ENCODE measurements at places on chromosomes 11 and 22.

DNA sequence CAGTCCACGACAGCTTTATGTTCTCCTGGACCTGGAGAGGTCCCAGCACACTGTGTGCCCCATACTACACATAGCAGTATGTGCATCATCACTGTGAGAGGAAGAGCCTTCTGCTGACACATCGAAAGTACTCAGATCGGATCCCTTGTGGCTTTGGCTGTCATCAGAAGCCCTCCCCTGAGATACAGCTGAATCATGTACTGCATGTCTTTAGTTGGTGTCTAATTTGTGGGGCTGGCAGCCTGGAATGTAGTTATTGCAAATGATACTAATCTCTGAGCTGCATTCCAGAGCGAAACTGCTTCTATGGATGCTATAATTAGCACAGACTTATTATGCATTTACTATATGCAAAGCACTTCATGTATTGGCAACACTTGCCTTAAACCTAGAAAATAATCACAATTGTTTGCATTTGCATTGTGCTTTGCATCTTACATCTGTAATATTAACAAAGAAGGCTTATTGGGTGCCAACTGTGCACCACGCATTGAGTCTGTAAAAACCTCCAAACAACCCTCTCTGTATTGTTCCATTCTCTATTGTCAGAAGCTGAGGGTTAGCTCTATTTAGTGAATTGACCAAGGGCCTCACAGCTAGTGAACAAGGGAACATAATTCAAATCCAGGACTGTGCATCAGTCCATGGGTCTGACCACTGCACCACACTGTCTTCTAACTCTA is 89.2 kb upstream of the CRTAM start:
- DNase-seq = peak; percentile 60

DNA sequence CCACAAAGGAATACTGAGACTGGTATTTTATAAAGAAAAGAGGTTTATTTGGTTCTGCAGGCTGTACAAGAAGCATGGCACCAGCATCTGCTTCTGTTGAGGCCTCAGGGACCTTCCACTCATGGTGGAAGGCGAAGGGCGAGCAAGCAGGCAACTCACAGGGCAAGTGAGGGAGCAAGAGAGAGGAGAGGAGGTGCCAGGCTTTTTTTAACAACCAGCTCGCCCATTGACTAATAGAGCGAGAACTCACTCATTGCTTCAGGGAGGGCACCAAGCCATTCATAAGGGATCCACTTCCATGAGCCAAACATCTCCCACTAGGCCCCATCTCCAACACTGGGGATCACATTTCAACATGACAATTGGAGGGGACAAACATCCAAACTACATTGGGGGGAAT is 1.2 kb downstream of the PTS start:
- DNase-seq = no peak

DNA sequence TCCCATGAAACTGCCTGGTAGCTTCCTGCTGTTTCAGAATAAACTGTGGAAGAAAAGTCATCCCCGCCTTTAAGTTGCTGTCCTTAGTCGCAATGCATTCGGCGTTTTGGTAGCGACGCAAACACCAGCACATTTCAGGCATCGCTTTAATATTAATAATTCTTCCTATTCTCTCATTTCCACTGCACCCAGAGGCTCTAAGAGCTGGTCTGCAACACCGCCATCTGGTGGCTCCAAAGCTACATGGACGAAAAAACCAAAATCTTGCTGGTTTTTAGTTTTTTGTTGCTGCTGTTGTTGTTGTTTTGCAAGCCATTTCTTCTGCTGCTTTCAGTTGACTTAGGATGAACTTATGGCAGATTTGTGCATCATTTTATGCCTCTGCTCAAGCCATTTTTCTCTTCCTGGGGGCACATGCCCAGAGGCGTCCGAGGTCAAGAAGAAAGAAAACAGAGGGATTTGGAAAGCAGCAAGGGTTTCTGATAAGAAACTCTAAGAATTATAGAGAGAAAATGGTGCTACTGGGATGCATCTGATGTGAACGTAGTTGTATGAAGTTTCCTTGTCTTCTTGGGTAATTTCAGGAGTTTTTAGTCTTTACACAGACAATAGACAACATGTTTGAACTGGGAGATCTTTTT is 345.4 kb upstream of the KIRREL3 start:
- DNase-seq = peak; percentile 2

DNA sequence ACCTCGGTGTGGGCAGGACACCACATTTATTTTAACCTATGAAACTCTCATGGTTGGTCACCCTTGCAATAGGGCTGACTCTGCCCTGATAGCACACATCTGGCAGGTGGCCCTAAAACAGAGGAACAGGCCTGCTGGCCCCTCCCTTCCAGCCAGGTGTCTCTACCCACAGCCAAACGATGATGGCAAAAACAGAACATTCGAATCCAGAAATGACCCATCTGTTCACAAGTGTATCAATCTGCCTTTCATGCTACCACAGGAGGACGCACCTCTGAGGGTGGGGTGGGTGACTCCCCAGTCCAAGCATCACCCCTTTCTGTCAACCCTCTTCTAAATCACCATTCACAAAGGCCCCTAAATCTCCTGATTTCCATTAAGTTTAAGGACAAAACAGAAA is 118.1 kb downstream of the ETS1 start:
- peak; percentile 54 for DNase-seq

DNA sequence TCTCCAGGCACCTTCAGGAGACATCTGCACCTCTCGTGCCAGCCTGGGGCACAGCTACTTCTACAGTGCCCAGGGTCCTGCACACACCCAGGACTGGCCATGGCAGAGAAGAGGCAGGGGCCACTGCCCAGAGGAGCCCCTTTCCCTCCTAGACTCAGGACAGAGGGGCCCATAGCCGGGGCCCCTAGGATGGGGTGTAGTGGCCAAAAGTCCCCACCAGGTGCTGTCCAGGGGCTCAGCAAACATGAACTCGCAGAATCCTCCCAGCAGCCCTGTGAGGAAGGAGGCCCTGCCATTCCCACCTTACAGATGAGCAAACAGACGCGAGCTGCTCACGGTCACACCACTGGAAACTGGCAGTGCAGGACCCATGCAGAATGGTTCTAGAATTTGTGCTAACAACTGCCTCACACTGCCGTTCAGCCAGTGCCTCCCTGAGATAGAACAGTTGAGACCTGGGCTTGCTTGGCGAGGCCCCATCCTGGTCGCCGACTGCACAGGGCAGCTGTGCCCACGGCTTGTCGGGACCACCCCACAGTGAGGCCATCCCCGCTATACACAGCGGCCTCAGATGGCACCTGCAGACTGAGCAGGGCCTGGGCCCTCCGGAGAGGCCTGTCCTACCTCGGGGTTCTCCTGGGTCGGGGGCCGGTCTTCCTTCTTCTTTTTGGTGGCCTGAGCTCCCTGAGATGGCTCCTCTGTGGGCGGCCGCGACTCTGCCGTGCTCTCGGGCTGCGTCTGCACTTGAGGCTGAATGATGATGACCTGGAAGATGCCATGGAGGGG is 96.4 kb downstream of the PHF21B start:
- no peak for DNase-seq

Data from CD4-positive, alpha-beta T cell treated with Interleukin-10 for 1 hour (primary cell).